ENCODE measurements at places on chromosomes 12 and 14. TPM values are rescaled to one million over a fixed set of nuclear protein-coding genes. Genes with fewer than 3 reads are reported as not detected.
A peak's percentile ranks its signal among the peaks of the same experiment; 100 is the strongest.

Gene RNASE13
- total RNA-seq: not detected

Gene CCDC38
- total RNA-seq: not detected

Gene LGMN
- 61.6 TPM for total RNA-seq

Gene SCNN1A
- 55.2 TPM for total RNA-seq

Gene TAMALIN
- total RNA-seq: 47.1 TPM

Gene ZC2HC1C
- total RNA-seq: not detected

Gene CISTR
- total RNA-seq: not detected

Gene HOXC10
- not detected for total RNA-seq

Gene SRRM4
- under 0.01 TPM for total RNA-seq

Gene RIMKLB
- total RNA-seq: 44.7 TPM

Gene BICD1
- 19.6 TPM for total RNA-seq

Gene RBP5
- 3.7 TPM for total RNA-seq

- no peak for DNase-seq
Observed at GRCh38 chr14:70821584-70822529, 12.5 kb upstream of the MAP3K9 start.

GRCh38 chr14:75657331-75657730, 3.3 kb downstream of the ERG28 start:
- DNase-seq: no peak

GRCh38 chr12:31874961-31875608, 84.1 kb upstream of the RESF1 start:
- DNase-seq: no peak

DNA sequence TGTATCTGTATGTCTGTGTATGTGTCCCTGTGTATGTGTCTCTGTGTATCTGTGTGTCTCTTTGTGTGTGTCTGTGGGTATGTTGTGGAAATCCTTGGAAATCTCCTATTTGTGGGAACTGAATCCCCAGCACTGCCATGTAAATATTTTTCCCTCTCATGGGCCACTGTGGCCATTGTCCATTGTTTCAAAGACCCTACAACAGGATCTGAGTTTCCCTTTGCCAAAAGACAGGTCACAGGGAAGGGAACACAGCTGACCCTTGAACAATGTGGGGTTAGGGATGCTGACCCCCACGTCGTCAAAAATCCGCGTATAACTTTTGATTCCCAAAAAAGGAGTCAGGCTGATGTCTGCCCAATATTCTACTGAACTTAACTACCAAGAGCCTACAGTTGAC, 22.5 kb upstream of the BCL2L14 start:
- DNase-seq: no peak

GRCh38 chr12:5582018-5582417, 150.1 kb downstream of the NTF3 start:
- no peak for DNase-seq

DNA sequence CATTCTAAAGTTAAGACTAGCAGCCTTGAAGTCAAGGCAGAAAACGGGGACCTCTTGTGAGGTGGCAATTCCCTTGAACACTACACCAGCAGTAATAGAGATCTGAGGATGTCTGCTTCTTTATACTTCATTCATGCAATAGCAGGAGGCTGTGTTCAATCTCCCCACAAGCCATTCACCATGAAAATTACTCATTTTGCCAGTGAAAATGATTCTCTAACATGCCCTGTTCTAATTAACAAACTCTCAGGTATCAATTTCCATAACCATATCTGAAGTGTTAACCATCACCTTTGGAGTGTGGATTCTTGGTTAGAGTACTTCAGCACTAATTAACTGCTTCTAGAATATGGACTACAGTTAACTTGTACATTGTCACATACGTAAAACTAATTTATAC, 3.4 kb upstream of the GLIPR1 start:
- DNase-seq: no peak

DNA sequence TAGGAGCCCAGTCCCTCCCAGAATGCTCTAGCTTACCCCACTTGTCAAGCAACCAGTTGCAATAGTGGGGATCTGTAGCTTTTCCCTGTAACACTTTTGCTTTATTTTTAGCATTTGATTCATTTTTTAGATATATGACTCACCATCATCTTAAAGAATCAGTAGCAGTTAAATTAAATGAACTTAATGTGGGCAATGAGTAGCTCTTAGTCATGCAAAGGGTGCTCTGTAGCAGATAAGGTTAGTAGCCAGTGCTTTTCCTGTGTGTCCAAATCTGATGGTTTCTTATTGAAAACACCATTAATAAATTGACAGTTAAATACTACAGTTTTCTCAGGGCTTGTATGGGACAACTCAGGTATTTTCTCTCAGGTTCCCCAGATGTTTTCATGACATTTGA, 311.8 kb downstream of the RERGL start:
- DNase-seq: no peak

- DNase-seq: no peak
Observed at GRCh38 chr12:8779862-8780261, 42.6 kb upstream of the A2ML1 start.

DNA sequence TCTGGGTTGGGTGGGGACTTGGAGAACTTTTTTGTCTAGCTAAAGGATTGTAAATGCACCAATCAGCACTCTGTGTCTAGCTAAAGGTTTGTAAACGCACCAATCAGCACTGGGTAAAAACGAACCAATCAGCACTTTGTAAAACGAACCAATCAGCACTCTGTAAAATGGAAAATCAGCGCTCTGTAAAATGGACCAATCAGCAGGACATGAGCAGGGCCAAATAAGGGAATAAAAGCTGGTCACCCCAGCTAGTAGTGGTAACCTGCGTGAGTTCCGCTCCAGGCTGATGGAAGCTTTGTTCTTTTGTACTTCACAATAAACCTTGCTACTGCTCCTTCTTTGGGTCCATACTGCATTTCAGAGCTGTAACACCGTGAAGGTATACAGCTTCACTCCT, 1.7 kb upstream of the ACOT2 start:
- no peak for DNase-seq

DNA sequence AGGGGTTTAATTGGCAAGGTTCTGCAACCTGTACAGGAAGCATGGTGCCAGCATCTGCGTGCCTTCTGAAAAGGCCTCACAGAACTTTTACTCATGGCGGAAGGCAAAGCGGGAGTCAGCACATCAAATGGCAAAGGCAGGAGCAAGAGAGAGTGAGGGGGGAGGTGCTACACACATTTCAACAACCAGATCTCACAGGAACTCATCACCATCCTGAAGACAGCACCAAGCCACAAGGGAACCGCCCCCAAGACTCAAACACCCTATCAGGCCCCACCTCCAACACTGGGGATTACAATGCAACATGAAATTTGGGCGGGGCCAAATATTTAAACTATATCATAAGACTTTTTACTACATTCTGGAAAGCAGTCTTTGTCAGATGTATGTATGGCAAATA, 38.0 kb upstream of the FKBP4 start:
- DNase-seq: no peak

DNA sequence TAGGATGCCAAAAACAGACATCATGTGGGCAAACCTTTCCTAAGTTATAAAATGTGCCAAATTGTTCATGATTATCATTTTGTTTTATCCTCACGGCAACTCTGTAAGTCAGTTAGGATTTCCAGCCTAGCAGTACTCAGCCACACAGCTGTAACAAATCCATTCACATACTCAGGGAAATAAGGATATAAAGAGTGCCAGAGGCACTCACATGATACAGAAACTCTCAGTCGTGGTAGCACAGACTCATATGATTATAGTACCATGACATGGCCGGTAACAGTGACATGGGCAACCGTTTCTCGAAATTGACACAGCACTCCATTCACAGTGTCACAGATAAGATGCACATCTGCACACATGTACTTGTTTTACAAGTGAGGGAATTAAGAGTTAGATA, 344.2 kb downstream of the LRIG3 start:
- no peak for DNase-seq

DNA sequence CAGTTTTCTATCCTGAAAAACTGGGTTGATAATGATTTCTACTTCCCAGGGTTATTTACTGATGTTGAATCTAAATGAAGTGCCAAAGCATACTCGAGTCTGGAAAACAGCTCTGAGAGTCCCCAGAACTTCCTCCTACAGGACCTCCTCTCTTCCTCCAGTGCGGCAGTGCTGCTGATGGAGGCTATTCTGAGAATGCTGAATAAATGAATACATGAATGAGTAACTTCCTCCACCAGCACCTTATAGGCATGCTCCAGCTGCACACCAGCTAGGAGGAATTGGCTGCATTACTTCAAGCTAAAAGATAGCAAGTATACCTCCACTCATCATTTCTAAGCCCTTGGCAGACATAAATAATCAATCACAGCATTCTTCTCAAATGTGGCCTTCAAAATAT, 448.8 kb upstream of the CCDC196 start:
- DNase-seq: no peak

GRCh38 chr12:54217774-54218241, 29.0 kb upstream of the SMUG1 start:
- DNase-seq: no peak

DNA sequence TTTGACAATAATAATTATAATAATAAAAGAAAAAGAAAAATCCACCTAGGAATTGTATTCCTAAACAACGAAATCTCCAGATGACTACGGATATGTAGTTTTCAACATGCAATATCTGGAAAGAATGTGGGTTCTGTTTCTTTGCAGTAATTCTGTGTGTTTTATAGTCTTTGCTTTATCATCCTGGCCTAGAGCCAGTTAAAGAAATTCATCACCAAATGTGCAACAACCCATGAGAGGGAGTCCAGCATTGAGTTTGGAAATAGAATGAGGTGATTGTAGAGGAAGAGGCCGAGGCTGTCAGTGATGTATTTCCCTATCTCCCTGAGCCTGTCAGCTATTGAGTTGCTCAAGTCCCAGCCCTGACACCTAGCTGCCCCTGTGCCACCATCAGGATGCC, 200.5 kb upstream of the DCN start:
- no peak for DNase-seq

- peak; percentile 76 for DNase-seq
Observed at GRCh38 chr14:100468557-100468956, 118.7 kb downstream of the BEGAIN start.

- DNase-seq: no peak
Observed at GRCh38 chr12:77079631-77080030, 14.3 kb upstream of the E2F7 start.

Measured in vagina (tissue), 2 donors.